ENCODE measurements at places on chromosomes 1 and 21.
A peak's percentile ranks its signal among the peaks of the same experiment; 100 is the strongest.

- DNase-seq: no peak
Observed at GRCh38 chr1:94799206-94799605, 21.0 kb upstream of the SLC44A3 start.

GRCh38 chr1:200478239-200478623, 68.4 kb upstream of the ZNF281 start:
- DNase-seq: no peak

GRCh38 chr1:94734963-94735901, 84.9 kb upstream of the SLC44A3 start:
- peak; percentile 4 for DNase-seq

DNA sequence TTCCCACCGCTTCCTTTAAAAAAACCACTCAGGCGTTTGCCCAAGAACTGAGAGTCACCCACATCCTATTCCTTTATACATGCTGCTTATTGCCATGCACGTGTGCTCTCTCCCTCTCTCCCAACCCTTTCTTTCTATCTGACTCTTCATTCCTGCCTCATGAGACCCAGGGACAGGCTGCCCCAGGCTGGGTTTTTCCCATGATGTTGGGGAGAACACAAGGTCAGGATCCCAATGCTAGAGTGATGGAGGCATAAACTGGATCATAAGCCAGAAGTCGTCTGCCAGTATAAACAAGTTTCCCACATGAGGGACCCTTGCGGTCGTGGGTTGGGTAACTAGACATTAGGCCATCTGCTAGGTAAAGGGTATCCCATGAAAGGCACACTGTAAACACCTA, 64.9 kb downstream of the CD2 start:
- no peak for DNase-seq

- DNase-seq: no peak
Observed at GRCh38 chr1:95407131-95407885, 173.3 kb downstream of the RWDD3 start.

DNA sequence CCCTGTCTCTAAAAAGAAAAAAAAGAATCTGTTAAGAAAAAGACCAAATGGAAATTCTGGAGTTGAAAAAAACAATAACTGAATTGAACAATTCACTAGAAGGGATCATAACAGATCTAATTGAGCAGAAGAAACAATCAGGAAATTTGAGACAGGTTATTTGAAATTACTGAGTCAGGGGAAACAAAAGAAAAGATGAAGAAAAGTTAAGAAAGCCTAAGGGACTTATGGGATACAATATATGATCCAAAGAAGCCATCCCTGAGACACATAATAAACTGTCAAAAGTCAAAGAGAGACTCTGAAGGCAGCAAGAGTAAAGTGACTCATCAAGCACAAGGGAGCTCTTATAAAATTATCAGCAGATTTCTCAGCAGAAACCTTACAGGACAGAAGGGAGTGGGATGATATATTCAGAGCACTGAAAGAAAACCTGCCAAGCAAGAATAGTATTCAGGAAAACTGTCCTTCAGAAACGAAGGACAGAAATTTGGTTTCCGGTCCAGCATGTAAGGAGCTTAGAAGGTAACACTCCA, 44.5 kb downstream of the SLC2A1 start:
- no peak for DNase-seq

GRCh38 chr1:201142011-201142848, 12.0 kb downstream of the TMEM9 start:
- DNase-seq: no peak

GRCh38 chr21:38758501-38759214, 47.1 kb upstream of the ETS2 start:
- no peak for DNase-seq

DNA sequence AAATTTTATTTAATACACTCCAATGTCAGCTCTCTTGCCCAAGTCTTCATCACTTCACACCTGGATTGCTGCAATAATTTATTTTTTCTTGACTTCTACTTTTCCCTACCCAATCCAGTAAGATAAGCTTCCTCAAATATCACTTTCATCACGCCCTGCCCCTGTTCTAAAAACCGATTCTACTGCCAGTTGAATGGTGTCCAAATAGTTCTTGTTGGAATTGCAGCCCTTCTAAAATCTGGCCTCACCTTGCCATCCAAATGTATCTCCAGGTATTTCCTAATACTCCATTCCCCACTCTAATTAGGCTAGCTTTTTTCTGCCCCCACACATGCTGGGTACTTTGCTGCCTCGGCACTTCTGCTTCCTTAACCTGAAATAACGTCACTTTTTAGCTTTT, 152.5 kb downstream of the HMCN1 start:
- no peak for DNase-seq

DNA sequence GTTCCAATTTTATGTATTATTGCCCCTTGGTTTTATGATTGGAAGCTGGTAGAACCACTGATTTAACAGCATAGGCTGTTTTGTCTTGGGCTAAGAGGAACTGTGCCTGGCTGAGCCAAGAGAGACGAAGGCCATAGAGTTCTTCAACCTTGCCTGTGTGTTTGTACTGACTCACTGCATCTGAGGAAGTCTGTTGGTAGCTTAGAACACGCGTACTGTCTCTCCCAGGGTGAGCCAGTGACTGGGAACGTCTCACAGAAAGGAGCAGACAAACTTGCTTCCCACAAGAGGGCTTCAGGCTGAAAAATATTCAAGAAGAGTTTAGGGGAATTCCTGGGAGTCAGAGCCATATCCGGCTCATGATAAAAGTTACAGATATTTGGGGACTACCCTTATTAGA, 14.9 kb downstream of the TMEM51 start:
- DNase-seq: no peak

GRCh38 chr21:46622226-46622625, 13.2 kb upstream of the PRMT2 start:
- no peak for DNase-seq

- no peak for DNase-seq
Observed at GRCh38 chr1:19254416-19254815, 2.8 kb downstream of the MRTO4 start.

DNA sequence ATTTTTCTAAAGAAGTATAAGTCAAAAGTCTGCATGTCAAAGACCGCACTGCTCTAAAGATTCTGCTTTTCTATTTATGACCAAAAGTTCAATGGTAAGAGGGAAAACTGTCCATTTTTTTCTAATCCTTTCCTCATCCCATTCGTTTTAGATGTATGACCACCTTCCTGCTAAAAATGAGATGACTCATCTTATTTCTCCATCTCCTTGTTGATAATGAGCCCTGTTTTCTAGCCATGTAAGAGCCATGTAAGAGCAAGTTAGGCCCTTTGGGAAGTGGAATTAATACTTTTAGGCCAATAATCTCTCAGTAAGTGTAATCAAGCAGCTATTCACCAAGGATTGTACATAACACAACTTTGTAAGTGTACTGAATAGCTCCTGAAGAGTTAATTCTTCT, 475.6 kb upstream of the B3GALT2 start:
- DNase-seq: no peak

DNA sequence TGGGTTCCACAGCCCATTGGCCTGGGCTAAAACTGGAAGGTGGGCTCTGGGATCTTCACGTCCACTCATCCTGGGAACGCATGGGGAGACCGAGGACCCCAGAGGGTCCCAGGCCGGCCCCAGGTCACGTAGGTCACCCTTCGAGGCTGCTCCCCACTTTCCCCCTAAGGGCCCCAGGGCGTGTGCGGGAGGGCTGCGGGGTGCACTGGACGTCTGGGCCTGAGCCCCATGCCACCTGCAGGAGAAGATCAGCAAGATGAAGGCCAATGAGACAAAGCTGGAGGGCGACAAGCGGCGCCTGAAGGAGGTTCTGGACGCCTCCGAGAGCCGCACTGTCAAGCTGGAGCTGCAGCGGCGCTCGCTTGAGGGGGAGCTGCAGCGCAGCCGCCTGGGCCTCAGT, 12.5 kb downstream of the MFAP2 start:
- no peak for DNase-seq

- DNase-seq: no peak
Observed at GRCh38 chr1:64526312-64526711, 56.4 kb downstream of the CACHD1 start.

- DNase-seq: peak; percentile 18
Observed at GRCh38 chr1:29698033-29698432, 461.7 kb downstream of the PTPRU start.

DNA sequence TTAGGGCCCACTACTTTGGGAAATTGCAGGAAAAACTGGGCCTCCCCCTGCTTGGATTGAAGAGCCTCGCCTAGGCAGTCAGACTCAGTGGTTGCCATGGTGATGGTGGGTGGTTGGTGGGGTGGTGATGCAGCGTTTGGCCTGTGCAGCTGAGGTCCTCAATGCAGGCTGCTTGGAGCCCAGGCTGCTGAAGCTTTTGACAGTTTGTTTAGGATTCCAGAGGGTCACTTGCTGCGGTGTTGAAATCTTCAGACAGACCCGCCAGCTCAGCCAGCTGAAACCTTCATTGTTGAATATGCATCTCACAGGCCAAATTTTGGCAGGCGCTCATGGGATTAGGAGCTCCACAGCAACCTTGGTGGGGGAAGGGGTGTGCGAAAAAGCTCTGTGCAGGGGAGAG, 67.9 kb downstream of the CACNA1E start:
- peak; percentile 3 for DNase-seq

GRCh38 chr1:40313329-40313957, 3.6 kb downstream of the COL9A2 start:
- DNase-seq: no peak

GRCh38 chr1:27566462-27567145, 37.3 kb downstream of the AHDC1 start:
- no peak for DNase-seq

DNA sequence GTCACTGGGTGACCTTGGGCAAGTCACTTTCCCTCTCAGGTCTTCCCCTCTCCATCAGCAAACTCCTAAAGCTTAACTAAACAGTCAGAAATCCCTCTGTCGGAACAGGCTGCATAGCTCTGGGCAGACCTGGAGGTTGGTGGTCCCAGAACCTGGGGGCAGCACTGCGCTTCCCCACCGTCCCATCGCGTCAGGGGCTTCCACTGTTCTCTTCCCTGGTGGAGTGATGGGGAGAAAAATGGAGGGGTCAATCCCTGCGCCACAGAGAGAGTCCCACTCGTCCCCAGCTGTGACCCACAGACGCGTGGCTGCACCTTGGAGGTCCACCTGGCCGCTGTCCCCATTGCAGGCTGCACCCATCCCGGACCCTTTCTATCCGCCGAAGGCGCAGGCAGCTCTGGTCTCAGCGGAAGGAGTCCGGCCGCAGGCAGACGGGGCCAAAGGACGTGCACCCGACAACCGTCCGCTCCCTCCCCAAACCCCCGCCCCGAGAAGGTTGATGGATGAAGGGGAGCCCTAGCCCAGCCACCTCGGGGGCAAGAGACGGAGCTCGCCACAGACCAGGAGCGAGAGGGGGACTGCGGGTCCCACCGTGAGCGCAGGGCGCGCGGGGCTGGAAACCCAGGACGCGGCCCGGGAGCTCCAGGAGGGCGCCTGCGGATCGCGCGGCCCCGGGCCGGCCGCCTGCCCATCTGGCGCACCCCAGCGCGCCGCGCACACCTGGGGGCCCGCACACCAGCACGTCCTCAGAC, 588 bp upstream of the WNT3A start:
- no peak for DNase-seq

- no peak for DNase-seq
Observed at GRCh38 chr1:19819701-19820100, 4.6 kb upstream of the RNF186 start.

GRCh38 chr1:243432136-243432535, 176.3 kb downstream of the SDCCAG8 start:
- no peak for DNase-seq

DNA sequence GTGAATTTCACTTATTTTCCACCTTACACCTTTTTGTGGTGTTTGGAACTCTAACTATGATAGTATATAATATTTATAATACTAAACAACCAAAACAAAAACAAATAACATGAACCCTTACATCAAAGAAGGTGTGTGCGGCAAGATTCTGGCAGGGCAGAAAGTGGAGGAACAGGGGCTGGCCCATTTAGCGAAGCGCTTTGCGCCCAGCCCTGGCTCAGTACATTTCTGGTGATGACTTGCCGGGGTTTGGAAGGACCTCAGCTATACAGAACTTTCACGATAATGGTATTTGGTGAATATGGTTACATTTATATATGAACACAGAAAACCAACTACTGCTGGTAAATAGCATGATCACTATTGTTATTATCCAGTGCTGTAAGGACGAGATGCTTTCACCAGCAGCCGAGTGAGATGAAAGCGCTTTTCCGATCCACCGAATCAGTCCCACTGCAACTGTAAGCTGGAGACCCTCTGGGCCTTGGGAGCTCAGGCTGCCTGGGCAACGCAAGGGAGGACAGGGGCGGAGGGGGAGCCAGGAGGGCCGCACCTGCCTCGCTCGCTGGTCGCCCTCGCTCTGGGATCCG, 63.9 kb downstream of the CD247 start:
- no peak for DNase-seq

GRCh38 chr1:206713070-206713469, 28.4 kb downstream of the MAPKAPK2 start:
- DNase-seq: no peak

- no peak for DNase-seq
Observed at GRCh38 chr1:199123615-199124014, 484.8 kb downstream of the PTPRC start.

- DNase-seq: no peak
Observed at GRCh38 chr1:234649432-234650081, 39.6 kb upstream of the IRF2BP2 start.

GRCh38 chr1:101136739-101137138, 100.1 kb upstream of the S1PR1 start:
- DNase-seq: peak; percentile 19

DNA sequence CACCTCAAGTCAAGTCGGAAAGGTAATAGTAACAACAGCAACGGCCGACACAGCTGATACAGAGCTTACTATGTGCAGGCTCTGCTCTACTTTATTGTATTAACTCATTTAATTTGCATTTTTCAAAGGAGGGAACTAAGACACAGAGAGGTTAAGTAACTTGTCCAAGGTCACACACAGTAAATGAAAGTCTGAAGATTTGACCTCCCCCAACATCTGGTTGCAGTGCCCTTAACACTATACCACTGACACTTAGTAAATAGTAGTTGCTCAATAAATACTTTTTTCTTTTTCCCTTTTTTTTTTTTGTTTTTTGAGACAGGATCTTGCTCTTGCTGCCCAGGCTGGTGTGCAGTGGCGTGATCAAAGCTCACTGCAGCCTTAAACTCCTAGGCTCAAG, 39.2 kb downstream of the RAP1GAP start:
- DNase-seq: no peak

DNA sequence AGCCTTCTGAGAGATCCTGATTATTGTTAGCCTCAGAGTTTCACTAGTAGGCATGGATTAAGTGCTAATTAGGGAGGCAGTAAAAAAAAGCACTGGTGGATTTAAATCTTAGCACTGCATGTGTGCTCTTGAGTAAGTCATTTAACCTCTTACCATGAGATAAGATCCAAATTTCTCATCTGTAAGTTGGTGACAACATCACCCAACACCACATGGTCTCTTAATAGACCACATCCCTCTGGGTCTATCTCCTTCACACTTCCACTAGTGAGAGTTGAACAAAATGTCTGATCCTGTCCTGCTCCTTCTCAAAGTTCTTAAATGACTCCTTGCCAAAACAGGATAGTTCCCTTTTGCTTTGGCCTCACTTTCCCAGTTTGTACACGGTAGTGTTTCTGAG, 29.5 kb upstream of the DMRTA2 start:
- DNase-seq: no peak

DNA sequence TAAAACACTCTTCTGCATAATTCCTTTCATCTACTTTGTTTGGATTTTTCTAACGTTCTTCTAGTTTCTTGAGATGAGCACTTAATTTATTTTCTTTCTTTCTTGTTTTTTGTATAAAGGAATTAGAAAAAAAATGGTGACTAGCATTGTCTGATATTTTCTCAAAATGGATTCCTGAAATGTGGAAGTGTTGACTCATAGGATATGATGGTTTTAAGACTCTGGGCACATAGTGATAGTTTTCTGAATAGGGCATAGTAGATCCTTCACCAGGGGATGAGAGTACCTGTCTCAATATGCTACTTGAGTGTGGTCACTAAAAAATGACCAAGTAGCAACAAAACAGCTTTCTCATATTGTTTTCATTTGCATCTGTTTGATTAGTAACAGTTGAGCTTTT, 100.9 kb downstream of the PEX14 start:
- DNase-seq: no peak

Data from activated CD4-positive, alpha-beta T cell treated with anti-CD3 and anti-CD28 coated beads for 48 hours (primary cell).